Stimulated activated CD4-positive, alpha-beta T cell treated with anti-CD3 and anti-CD28 coated beads, Interleukin-1b, Interleukin-23, amount 100 ng/mL, for 24 hours (primary cell): ENCODE measurements at places on chromosomes 1 and 21.

DNA sequence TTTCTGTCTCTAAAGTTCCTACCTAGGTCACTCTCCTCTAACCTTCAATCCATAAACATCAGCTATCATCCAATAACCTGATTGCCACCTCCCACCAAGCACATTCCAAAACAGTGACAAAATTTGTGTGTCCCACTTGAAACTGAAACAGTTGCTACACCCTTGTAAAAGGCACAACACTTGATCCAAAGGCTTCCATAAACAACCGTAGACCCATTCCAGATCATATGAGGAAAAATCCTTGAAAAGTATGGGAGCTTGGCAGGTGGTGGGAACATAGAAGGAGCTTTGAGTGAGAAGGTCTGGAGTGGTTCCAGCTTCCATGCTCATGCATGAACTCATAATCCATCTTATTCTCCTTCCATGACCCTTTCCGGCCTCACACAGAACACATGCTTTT is 82.0 kb upstream of the ATP1A1 start:
- DNase-seq: no peak

DNA sequence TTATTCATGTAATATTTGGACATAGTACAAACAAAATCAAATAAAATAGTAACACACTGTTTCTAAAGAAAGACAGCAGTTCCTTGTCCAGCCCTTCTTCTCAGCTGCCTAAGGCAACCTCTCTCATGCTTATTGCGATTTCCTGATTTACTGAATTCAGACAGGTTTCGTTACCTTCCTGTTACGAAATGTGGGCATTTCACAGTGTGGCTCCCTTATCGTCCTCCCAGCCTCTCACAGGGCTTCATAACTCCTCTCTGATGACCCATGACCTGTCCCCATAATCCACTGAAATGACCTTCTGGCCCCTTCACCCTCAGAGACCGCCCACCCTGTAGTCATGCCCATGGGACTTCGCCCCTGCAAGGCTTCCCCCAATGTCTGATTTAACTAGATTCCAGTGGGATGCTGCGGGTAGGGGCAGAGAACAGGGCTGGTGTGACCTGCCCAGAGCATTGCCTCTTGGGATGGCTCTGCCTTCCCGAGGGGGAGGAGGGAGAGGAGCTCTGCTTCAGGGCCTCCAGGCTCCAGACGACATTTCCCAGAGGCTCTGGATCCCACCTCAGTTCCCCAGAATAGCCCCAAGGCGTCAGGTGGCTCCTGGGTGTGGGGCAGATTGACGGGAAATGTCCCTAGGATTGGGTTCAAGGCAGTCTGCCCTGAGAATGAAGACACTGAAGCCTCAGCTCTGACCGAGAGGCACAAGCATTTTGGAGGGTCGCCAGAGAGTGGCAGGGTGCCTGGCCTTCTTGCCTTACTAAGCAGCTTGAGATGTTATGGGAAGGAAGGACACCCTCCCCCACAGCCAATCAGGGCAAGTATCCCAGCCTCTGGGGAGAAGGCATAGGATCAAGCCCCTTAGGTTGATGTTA is 20.6 kb downstream of the PADI2 start:
- no peak for DNase-seq

DNA sequence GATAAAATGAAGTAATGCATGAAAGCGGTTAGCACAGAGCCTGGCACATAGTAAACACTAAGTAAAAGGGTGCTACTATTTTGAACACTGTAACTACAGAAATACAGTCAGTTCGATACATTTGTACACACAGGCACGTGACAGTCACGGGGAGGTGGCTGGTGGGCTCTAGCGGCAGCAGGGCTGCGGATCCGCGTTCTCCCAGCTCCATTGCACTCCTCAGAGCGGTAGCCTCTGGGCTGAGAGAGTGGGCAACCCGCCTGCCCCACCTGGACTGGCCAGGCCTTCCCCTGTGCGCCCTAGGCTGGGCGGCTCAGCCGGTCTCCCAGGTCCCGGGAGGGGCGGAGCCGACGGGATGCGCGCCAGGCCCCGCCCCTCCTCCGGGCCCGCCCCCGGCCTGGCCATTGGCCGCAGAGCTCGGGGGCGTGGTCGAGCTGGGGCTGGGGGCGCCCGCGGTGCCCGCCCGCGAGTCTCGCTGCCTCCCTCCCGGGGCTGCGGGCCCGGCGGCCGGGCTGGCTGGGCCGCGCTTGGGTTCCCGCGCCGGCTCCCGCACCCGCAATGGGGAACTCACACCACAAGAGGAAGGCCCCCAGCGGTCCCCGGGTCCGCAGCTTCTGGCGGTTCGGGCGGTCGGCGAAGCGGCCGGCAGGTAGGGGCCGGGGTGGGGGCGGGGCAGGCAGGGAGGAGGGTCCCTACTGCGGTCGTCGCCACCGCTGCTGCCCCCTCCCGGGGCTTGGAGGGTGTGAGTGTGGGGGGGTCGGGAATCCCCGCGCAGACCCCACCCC is 51.2 kb upstream of the SYNC start:
- peak; percentile 54 for DNase-seq

DNA sequence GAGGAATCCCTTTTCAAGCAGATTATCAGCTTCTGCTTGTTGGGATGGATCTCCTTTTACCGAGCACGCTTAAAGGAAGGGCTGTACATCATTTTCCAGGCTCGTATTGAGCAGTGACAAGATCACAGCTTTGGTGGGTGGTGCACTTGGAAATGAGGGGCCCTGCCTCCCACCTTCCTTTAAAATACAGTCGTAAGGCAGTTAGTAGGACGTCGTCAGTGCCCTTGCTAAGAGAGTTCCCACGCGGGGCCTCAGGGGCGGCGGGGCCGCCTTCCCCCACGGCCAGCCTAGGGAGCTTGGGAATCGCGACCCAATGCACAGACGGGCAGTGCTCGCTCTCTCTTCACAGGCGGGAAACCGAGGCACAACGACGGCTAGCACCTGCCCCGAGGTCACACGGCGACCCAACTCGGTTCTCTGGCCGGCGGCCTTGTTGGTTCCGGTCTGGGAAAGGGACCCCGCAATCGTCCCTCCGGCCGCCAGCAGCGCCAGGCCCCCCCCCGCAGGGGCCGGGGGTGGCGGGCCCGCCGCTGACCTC is 58.6 kb downstream of the H3-3A start:
- DNase-seq: no peak
